ENCODE measurements at places on chromosomes 12 and 14.
A peak's percentile ranks its signal among the peaks of the same experiment; 100 is the strongest.

DNA sequence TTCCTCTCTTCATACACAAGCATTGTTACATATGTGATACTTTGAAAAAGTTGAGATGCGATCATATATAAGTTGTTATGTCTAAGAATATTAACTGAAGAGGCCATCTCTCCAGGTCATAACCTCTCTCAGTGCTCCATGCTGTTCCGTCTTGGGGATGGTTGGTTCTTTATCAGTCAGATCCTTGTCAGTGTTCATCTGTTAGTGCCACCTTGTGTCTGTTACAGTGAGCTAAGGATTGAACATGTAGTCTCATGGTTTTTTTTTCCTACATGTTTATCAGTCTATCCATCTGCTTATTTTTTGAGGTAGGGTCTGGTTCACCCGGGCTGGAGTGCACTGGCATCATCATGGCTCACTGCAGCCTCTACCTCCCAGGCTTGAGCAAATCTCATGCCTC is 30.5 kb downstream of the EP400 start:
- no peak for DNase-seq

DNA sequence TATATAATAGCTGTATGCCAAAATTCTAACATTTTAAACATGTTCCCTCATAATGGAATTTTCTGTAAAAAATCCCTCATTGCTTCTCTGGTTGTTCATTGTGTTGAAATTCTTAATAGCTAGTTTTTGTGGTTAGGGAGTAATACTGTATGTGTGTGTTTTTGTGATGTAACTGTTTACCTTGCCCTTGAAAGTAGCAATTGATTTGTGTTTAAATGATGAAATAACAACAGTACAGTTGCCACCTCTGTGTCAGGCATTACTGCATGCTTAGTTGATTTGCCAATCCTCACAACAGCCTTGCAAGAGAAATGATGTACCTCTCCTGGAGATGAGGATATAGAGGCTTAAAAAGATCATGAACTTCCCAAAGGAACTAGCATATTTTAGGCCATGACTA is 94.9 kb downstream of the DAAM1 start:
- DNase-seq: no peak

DNA sequence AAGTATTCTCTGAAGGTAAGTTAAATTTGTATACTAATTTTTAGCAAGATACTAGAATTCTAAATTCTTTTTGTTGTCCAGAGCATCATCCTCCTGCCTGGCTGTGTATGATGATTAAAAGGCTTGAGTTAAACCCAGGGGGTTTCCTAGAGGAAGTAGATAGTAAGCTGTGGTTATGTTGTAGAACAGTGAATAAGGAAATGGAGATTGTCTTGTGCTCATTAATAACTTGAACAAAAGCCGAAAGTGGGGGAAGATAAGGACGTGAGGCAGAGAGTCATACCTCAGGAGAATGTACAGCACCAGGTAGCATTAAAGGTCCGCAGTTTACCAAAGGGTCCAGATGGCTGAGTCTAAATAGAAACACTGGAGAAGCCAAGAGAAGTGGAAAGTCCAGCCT is 42.0 kb downstream of the CKB start:
- DNase-seq: peak; percentile 5

DNA sequence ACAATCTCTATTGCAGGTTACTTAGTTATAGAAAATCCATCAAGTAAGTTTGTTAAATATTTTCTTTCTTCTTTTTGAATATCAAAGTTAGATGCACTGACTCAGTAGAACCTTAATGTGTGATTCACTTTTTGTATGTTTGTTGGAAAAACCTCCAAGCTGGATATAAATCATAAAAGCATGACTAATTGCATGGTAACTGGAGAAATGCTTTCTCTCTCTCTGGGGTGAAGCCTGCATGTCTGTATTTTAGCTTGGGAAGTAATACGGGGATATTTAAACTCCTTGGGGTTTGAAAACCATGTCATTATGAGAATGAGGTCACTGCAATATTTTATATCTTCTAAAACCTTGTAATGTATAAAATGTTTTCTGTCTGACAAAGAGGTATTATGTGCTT is 58.6 kb upstream of the MYF6 start:
- no peak for DNase-seq

DNA sequence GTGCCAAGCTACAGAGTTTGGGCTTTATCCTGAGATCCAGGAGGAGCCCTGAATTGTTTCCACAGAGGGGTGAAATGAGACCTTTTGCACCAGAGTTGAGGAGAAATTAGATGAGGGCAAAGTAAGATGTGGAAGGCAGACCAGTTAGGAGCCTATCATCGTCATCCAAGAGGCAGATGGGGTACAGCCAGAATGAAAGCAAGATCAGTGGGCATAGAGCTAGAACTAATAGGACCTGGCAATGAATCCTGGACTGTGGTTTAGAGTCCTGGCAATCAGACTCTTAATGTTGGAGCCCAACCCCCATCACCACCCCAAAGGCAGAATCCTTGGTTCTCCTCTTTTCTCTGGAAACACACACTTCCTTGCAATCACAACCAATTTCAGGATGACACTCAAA is 166.6 kb upstream of the HMGA2 start:
- no peak for DNase-seq

- peak; percentile 67 for DNase-seq
These were observed 11.9 kb downstream of the CFAP54 start for GRCh38 chr12:96501133-96501761.

DNA sequence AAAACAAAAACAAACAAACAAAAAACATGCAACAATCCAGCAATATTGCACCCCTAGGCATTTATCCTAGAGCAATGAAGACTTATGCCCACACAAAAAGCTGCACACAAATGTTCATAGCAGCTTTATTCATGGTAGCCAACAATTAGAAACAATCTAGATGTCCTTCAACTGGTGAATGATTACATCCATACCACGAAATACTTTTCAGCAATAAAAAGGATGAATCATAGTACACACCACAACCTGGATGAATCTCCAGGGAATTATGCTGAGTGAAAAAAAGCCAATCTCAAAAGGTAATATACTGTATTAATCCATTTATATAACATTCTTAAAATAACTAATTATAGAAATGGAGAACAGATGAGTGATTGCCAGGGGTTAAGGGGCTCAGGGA is 14.5 kb upstream of the GPR162 start:
- no peak for DNase-seq

DNA sequence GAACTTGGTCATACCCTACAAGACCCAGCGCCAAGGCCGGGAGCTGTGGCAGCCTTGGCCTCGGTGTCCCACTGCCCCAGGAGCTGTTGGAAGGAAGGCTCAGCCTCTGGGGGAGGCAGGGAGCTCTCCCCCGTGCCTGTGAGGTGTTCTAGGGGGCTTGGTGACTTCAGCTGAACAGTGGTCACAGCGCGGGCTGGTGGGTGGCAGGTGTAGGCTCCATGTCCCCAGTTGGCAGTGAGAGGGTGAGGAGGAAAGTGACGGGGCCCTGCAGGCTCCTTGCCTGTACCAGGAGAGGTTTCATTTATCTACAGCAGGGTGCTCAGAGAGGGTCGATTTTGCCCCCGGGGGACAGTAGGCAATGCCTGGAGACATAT is 47.5 kb downstream of the DLK1 start:
- peak; percentile 28 for DNase-seq

GRCh38 chr14:72563676-72564075 is 330.2 kb downstream of the DPF3 start:
- no peak for DNase-seq

GRCh38 chr12:73106296-73106695 is 834.1 kb downstream of the TRHDE start:
- DNase-seq: no peak

DNA sequence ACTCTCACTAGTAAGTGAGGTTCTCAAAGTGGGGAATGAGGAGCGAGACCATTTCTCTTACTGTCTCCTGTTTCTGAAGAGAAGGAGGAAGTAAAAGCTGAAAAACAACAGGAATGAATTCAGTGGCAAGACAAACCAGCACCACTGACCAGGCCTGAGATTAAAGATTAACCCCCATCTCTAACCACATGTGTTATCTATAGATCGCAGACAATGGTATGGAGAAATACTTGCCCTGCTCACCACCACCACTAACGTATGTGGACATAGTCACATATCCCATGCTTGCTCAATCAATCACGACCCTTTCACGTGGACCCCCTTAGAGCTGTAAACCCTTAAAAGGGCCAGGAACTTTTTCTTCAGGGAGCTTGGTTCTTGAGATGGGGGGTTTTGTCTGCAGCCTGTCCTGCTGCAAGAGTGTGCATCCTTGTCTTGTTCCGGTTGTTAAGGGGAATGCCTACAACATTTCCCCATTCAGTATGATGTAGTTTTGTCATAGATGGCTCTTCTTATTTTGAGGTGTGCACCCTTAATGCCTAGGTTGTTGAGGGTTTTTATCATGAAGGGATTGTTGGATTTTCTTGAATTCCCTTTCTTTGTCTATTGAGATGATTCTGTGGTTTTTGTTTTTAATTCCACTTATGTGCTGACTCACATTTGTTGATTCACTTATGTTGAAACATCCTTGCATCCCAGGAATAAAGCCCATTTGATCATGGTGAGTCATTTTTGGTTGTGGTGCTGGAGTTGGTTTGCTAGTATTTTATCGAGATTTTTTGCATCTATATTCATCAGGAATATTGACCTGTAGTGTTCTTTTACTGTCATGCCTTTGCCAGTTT is 698.8 kb upstream of the LMO3 start:
- DNase-seq: no peak

DNA sequence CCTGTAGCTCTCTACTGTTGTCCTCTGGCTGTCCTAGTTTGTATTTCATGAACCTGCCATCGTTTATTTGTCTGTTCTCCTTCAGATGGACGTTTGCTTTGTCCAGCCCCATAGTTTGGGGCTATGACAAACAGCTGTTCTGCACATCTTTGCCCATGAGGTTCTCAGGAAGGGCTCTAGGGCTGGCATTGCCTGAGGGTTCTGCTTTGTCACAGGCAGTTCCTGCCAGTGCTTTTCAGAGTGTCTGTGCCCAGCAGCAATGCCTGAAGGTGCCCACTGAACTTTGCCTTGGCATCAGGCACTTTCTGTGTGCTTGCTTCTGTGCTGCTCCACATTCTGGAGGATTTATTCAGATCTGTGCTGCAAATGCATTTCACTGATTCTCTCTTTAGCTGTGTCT is 361.3 kb downstream of the TMEM121 start:
- DNase-seq: no peak

DNA sequence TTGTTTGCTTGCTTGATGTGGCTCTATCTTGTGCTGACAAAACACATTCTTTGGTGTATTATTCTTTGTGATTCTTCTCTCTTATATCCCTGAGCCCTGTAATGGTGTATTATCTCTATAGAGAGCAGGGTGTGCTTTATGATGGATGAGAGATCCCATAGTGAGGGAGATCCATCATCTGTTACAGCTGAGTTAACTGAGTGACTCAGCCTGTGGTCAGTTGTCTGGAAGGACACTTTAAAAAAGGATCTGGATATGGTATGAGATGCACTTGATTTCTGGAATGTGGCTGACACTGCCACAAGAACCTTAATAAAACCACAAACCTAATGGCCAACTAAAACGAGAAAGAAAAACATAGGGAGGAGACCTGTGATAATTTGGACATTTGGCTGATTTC is 461.4 kb upstream of the SYT1 start:
- no peak for DNase-seq

DNA sequence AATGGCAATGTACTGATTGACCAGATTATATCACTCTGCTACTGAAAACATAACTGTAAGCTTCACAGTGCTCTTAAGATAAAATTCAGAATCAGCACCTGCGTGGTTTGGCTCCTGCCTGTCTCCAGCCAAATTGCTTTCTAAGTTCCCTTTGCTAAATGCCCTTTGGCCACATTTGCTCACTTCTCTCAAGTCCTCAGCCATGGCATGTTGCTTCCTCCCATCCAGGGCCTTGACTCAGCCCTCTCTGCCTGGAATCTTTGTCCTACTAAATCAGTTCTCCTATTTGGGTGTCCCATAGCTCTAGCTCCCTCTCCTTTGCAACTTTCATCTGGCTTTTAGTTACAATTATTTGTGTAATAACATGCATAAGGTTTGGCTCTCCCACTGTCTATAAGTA is 71.4 kb downstream of the KCNK10 start:
- peak; percentile 35 for DNase-seq

- DNase-seq: no peak
These were observed 1241.4 kb upstream of the TMEM132C start for GRCh38 chr12:127025545-127025944.
